Activated CD8-positive, alpha-beta T cell treated with anti-CD3 and anti-CD28 coated beads for 36 hours (primary cell): ENCODE measurements at places on chromosomes 5 and 9.
A peak's percentile ranks its signal among the peaks of the same experiment; 100 is the strongest.

DNA sequence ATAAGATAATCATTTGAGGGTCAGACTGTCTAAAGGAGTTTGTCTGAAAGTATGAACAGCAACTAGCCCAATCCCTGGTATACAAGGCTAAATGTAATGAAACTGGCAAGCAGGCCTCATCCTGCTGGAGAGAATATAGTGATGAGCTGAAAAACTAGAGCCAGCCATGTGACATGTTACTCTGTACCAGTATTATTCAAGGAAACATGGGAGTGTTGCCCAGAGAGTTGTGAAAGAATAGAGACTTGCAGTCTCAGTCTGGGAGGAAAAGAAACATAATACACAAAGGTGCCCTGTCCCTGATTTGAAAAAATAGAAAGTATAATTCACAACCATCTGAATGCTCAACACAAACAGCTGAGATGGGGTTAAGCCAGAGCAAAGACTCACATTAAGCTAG, 37.9 kb upstream of the HTR1A start:
- no peak for DNase-seq

- no peak for DNase-seq
Measured at GRCh38 chr9:117046666-117047327, 359.7 kb downstream of the TRIM32 start.

GRCh38 chr5:3202570-3202969, 393.1 kb upstream of the IRX1 start:
- DNase-seq = no peak

DNA sequence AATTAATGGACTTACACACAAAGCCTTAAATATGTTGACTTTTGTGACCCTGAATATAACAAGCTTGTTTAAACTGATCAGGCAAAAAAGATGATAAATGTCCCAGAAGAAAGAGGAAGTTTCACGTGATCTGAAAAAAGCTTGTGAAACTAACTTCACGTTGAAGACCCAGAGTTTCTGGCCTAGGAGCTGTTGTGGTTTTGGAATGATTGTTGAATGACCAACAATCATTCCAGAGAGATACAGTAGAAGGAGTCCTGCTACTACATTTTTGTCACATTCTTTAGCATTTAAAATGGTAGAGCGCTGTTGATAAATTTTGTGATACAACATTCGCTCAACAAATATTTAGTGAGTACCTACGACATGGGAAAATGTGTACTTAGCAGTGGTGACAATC, 143.1 kb upstream of the FBN2 start:
- no peak for DNase-seq

- DNase-seq = no peak
Measured at GRCh38 chr5:152070591-152070990, 145.9 kb upstream of the GLRA1 start.

DNA sequence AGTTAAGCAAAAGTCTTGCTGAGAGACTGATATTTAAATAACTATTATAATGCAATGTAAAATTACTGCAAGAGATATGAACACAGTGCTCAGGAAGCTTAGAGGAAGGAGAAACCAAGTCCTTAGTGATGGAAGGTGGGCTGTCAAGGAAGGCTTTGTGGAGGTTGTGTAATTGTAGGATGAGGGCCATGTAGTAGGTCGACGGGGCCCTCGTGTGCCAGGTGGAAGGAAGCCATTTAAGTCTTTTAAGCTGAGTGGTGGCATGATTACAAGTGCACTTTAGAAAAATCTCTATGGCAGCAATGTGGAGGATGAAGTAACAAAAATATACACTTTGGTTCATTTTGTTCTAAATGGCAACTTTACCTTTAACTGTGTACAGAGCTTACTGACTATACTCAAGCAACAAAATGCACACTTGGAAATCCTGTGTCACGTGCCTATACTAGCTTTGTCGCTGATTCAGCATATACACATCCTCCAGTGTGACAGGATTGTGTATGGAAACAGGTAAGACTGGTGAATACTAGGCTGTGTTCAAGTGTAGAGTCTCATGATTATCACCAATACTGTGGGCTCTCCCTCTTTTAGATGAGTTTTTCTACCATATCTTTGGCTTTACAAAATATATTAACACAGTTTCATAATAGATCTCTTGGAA, 78.6 kb downstream of the TMC1 start:
- no peak for DNase-seq

GRCh38 chr5:100760688-100761087, 142.4 kb downstream of the ST8SIA4 start:
- no peak for DNase-seq

GRCh38 chr9:87040410-87041009, 93.2 kb upstream of the GAS1 start:
- DNase-seq = no peak

GRCh38 chr9:130191749-130192120, 19.5 kb downstream of the NCS1 start:
- DNase-seq = no peak

DNA sequence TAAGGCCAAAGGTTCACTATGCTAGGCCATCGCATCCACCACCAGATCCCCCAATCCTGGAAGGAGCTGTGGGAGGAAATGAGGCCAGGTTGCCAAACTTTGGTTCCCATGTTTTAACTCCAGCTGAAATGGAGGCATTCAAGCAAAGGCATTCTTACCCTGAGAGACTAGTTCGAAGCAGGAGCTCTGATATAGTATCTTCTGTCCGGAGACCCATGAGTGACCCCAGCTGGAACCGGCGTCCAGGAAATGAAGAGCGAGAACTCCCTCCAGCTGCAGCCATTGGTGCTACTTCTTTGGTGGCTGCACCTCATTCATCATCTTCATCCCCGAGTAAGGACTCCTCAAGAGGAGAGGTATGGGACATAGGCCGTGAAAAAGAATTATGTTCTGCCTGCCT, 75.6 kb downstream of the GAPVD1 start:
- DNase-seq = no peak

GRCh38 chr9:76090909-76091308, 200.4 kb downstream of the PCSK5 start:
- DNase-seq = no peak

DNA sequence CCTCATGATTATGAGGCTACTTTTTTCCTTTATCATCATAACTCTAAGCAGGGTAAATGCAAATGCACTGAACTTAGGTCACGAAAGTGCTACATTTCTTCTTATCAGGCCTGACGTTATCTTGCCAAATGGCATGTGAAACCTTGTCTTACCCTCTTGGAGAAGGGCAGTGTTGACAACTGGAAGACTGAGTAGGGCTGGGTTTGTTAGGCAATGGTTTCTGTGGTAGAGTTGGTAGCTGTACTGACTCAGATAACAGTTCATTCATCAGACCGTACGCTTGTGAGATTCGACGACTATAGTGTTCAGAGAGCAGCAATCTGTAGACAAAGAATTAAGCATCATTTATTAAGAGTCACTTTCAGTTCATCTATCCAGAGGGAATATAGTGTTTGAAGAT, 127.7 kb downstream of the CPLANE1 start:
- no peak for DNase-seq

DNA sequence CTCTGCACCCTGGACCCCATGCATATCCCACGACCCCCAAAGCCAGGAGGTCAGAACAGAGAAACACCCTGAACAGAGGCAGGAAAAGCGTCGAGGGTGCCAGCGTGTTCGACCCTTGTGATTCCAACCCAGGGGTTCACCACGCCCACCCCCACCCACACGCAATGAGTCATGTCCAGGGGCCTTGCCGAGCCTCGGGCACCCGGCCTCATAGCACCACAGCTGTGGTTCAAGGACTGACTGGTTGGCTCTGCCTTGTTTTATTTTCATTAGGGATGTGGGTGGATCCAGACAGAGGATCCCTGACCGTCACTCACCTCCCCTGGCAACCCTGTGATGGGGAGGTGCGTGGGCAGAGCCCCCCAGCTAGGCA, 9.5 kb upstream of the QSOX2 start:
- peak; percentile 56 for DNase-seq

GRCh38 chr9:134375430-134376385, 49.5 kb downstream of the RXRA start:
- no peak for DNase-seq

DNA sequence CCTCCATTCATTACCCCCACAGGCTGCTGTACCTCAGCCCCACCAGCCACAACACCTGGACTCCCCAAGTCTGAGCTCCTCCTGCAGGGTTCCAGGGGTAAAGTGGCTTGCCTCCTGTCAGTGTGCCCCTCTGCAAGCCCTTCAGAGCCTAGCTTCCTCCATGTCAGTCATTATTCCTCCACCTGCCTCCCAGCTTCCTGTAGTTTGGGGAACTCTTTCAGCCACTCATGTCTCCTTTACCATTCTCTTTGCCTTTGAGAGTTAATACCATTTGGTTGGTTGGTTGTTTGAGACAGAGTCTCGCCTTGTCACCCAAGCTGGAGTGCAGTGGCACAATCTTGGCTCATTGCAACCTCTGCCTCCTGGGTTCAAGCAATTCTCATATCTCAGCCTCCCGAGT, 36.2 kb downstream of the IRF1 start:
- no peak for DNase-seq

DNA sequence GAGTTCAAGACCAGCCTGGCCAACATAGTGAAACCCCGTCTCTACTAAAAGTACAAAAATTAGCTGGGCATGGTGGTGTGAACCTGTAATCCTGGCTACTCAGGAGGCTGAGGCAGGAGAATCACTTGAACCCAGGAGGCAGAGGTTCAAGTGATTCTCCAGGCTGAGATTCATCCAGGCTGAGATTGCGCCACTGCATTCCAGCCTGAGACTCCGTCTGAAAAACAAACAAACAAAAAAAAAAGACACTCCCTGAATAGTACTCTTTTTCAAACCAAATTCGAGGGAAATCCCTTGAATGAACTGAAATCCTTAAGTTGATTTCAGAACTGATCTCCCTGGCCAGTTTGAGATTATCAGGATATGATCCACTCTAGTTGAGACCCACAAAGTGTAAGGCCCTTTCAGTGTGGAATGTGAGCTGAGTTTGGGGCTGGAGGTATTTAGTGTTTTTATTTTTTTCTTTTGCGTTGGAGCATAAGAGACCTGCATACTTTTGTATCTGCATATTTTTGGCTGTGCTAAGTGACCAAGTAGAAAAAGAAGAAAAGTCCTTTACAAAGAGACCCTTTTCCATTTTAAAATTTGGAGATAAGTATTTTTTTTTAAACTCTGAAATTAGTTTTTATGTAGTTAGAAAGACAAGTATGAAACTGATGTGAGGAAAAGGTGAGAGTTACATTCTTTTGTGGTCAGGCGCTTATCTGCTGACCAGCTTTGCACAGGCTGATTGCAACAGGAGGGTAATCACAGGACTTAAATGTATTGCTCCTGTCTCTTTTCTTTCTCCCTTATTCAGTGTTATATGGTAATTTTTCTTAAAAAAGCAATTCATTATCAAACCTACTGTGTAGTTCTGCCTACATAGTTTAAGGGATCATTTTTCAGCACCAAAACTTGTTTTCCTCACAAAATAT, 42.9 kb downstream of the TMEFF1 start:
- no peak for DNase-seq

- DNase-seq = no peak
Measured at GRCh38 chr9:6132650-6133049, 83.0 kb upstream of the IL33 start.

DNA sequence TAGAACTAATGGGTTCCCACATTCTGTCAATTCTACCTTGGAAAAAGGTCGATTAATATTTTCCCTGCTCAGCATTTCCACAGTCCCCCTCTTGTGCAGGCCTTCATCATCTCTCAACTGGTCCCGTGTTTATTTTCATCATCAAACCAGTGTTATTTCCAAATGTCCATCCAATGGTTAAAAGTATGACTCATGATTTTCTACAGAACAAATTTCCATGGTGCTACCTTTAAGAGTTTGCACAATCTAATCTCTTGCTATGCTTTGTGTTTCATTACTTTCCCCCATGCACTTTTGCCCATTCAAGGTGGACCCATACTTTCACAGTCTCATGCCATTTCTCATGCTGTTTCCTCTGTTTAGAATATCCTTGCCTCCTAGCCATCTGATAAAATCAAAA, 143.7 kb downstream of the CCDC192 start:
- DNase-seq = no peak

GRCh38 chr5:167939686-167940085, 351.8 kb upstream of the WWC1 start:
- DNase-seq = no peak

- DNase-seq = peak; percentile 49
Measured at GRCh38 chr9:35748242-35748857, 678 bp downstream of the GBA2 start.

- no peak for DNase-seq
Measured at GRCh38 chr5:169112016-169112415, 188.9 kb downstream of the SLIT3 start.

DNA sequence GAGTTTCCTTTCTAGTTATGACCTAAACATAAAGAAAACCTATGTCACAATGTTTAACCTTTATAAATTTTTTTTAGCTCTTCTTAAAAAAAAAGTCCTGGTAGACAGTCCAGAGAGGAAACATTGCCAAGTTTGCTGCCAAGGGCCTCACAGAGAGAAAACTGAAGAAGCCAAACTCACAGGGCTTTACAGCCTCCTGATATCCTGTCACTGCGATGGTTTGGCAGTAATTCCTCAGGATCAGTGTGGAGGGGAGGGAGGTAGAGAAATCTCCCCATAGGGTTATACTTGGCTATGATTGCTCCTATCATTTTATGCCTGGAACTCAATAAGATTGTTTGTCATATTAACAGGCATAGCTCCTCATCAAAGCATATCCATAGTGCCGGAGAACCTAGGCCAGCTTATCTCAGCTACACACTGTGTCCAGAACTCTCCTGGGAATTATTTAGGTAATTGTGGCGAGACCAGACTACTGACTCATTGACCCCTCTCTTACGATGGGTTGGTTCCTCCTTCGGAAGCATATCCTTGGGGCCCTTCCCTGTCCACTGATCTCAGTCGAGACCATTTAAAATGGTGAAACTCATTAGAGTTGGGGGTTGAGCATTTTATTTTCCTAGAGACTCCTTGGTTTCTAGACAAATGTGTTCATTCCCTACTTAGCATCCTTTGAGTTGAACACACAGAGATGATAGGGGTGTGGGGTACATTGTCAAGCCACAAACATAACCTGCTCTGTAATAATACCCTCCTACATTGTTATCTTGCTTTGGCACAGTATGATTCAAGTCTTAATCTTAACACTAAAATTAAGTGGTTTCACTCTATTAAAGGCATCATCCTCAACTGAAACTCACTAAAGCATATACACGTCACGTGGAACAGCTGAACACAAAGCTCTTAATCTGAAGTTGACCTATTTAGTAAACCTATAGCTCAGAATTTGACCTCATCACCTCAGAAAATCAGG, 53.4 kb upstream of the TMC1 start:
- DNase-seq = no peak

GRCh38 chr5:61805101-61805500, 473.0 kb downstream of the ZSWIM6 start:
- no peak for DNase-seq
